ENCODE measurements at places on chromosomes 11 and 22.
A peak's percentile ranks its signal among the peaks of the same experiment; 100 is the strongest.

DNA sequence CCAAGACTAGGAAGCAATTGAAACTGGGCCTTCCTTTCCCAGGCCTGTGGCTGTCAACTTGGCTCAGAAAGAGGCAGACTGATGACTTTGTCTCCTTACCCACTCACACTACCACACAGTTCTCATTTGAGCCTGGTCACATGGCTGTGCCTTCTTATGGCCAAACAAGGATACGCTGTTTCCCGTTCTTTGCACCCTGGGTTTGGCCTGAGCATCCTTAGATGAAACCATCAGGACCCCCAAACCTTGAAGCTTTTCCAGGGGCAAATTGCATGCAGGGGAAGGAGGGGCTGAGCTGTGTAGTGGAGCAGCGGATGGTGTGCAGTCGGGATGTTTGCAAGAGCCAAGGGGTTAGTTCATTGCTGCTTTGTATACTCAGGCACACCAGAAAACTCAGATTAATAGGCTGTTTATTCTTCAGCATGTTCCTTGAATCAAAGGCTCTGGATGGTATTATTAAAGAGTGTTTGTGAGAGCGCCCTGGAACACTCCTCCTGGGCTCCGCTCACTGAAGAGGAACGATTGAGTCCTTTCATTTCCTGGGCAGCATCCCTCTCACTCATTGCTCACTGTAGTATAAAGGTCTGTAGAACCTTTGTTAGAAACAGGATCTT lies 69.8 kb downstream of the ARFGAP2 start:
- DNase-seq, result no peak

DNA sequence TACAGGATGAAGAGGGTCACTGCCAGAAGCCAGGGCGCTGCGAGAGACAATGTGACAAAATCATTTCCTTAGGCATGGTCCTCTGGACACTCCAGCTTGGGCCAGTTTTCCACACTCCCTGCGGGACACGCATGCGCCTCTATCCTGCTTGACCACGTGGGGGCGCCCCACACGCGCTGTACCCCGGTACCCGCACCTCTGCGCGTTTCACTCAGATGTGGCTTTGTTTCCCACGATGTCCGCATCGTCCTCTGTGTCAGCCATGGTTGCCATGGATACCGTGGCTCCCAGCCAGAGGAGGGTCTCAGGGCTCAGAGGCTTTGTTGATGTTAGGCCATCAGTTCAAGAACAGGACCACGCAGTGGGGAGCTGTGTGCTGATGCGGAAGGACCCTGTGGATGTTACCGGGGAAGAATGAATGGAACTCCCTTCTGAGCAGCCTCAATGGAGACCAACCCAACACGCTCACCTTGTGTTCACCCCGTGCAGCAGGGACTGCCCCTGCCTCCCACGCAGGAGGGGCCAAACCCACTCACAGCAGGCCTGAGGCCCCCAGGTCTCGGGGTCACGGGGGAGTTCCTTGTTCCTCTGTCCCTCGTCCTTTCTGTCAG lies 101.1 kb upstream of the SLC22A12 start:
- DNase-seq, result peak; percentile 36

DNA sequence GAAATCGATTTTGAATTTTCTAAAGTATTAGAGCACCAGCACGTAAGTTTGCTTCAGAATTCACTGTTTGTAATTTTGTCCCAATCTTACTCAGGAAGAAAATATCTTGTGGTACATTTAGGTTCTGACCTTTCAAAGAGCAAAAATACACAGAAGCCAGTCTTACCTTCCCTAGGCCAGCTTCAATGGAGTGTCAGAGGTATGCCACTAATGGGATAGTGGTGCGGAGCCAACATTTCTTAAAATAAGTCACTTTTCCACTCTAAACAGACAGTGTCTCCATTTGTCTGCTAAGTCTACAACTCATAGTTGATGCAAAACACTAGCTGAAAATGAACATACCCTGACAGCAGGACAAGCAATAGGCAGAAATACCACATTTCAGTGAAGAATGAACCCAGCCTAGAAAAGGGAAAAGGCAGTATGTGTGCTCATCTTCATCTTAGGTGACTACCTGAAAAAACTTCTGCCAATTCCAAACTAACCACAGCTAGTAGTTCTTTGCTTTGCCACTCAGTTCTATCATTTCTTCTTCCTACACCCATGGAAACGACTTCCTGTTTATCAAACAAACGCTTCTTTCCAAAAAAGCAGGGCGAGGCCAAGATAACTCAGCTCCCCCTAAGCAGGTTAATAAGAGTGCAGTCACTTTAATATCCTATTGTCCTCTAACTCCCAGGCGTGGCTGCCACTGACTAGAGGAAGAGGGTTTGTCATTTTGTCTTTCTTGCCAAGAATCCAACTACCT lies 94.0 kb upstream of the APOA1 start:
- no peak for DNase-seq

GRCh38 chr11:115493905-115494304 lies 10.3 kb downstream of the CADM1 start:
- no peak for DNase-seq

DNA sequence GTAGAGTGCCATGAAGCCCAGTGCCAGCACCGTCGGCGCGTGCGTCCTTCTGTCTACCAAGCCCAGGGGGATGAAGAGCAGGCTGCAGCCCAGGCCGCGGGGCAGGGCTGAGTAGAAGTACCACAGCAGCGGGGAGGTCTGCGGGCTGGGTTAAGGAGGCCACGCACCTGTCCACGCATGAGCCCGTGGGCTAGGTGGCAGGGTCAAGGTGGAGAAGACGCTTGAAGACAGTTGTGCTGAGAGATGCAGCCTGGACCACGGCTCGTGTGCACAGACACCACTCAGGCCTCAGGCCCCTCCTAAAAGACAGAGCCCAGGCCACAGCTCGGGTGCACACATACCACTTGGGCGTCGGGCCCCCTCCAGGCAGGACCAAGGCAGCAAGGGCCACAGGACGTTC lies 10.4 kb downstream of the ALG12 start:
- DNase-seq, result no peak

GRCh38 chr11:8100158-8100557 lies 19.1 kb downstream of the TUB start:
- no peak for DNase-seq

DNA sequence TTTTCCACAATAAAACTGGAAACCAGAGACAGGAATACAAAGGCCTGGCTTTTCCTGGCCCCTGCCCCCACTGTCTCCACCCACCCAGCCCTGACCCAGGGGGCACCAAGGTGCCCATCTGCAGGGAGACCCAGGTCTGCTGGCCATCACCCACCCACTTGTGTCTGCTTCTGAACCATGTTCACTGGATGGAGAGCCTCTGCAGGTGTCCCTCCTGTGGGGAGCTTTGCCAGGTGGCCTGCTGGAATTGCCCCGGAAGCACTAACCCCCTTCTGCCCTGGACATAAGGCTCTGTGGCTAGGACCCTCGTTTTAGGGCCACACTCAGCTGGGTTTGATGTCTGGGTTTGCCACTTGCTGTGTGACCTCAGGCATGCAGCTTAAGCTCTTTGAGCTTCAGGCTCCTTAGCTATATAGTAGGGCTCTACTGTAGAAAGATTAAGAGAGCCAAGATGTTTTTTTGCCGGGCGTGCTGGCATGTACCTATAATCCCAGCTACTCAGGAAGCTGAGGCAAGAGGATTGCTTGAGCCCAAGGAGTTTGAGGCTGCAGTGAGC lies 3.9 kb downstream of the SCARF2 start:
- no peak for DNase-seq

- no peak for DNase-seq
Observed at GRCh38 chr22:19800761-19801244, 40.2 kb downstream of the TBX1 start.

DNA sequence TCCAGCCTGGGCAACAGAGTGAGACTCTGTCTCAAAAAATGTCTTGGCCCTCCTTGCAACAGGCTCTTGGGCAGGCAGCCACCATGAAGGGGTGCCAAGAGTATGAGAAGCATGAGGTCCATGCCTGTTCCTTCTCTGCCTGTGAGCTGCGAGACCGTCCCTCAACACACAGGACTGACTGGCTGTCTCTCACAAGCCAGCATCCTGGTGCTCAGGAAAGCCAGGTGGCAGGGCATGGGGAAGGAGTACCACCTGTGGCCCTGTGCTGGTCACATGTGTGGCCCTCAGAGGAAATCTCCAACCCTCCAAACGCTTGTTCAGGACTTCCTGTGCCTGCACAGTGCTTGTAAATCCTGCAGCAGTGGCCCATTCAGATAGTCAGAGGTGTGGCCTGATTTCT lies 83.2 kb downstream of the ATXN10 start:
- DNase-seq, result no peak

DNA sequence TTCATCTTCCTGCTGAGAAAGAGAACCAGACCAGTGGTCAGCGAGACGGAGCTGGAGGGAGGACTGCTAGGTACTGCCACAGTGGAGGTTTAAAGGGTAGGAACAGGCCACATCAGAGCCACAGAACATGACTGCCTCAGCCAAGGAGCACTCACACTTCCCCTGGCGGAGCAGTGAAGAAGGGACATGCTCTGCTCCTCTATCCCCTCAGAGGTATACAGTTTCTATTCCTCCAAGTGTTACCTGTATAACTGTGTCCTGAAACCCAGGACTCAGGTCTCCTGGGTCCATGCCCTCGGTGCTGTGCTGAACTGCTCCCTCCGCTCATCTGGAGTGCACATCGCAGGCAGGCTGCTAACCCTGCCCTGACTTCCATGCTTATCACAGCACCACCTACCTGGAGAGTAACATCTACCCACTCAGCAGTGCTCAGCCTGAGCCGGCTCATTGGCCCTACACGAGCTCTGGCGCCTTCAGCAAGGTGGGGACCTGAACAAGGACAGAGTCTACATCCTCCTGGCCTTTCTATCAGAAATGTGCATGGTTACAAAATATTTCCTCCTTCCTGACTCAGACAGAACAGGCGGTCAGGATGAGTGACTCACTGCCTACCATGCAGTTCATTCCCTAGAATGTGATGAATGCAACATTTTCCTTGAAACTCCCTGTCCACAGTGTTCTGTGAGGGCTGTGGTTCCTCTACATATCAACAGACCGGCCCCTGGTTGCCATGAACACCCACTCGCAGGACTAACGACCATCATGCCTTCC lies 52.9 kb downstream of the C11orf58 start:
- DNase-seq, result no peak

- DNase-seq, result no peak
Observed at GRCh38 chr11:25991476-25991875, 340.5 kb upstream of the ANO3 start.

- no peak for DNase-seq
Observed at GRCh38 chr11:112616327-112617097, 344.7 kb upstream of the NCAM1 start.

DNA sequence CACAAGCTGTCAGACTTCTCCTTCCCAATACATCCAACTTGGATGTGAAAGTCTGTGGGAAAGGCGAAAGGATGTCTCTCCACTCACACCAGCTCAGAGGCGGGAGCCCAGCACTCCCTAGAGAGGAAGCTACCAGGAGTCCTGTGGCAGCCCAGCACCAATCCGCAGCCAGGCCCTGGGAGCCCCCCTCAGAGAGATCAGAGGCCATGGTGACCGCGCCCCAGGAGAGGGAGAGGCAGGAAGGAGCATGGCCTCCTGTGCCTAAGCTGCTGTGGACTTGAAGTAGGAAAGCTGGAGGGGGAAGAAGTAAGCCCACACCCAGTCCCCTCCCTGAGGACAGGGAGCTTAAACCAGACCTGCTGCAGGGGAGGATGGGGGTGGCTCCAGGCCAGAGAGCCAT lies 24.4 kb upstream of the IGSF9B start:
- DNase-seq, result no peak

- DNase-seq, result no peak
Observed at GRCh38 chr11:93654226-93654625, 7.3 kb upstream of the CEP295 start.

- no peak for DNase-seq
Observed at GRCh38 chr11:48066881-48067800, 86.8 kb downstream of the PTPRJ start.

DNA sequence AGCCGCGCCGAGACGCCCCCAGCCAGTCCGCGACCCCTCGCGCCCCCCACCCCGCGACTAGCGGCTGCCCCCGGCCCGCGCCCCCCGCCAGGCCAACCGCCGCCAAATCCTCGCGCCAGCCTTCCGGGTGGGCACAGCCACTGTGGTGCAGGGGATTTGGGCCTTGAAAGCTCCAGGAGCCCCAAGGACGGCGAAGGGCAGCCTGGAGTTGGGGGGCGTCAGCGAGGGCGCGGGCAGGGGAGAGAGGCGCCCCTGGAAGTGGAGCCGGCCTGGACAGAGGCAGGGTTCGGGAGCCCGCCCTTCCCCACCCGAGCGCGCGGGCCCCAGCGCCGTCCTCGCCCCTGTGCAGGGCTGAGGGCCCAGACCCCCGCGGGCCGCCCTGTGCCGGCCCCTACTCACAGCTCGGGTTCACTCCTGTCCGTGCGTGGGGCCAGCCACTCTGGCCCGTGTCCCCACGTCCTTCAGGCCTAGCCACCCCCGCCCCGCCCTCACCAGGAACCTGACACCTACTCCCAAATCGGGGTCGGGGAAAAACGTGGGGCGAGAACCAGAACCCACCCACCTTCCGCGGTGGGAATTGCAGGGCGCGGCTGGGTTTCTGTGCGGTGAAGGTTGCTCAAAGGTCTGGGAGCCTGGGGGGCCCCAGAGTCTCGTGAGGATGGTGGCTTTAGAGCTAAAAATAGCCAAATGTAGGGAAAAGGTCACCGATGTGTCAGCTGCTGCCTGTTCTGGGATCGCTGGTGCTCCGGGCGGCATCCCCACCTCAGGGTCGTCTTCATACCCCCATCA lies at the start of gene CPT1B:
TSS of gene CPT1B (minus strand) at position 441 of the 789 bp plus-strand sequence. CDS start 512 bp downstream, outside the sequence.
- DNase-seq, result no peak

DNA sequence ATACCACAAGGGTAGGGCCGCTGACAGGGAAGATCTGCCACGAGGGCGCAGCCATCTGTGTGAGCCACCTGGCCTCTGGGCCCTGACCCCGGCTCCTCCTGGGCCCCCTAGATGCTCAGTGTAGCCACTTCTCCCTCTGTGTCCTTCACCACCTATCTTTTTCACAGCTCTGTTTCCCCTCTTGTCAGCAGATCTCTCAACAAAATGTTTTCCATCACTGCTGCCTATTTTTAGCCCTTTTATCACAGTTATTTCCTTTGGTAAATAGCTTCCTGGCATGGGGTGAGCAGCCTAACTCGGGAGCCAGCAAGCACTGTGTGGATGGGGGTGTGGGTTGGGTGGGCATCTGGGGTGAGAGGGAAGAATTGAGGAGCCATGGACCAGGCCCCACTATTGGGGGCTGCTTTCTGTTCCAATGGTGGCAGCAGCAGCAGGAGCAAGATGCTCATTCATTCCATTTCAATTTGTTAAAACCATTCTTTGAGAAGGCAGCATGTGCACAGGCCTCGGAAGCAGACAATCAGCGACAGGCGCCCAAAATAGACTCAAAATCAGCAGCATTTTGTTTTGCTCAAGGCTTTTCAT lies 135.2 kb upstream of the NAV2 start:
- no peak for DNase-seq

- no peak for DNase-seq
Observed at GRCh38 chr11:130157101-130157500, 2.5 kb upstream of the ST14 start.

Measured in activated T-cell treated with anti-CD3 and anti-CD28 coated beads for 1 hour (primary cell).